ENCODE measurements at places on chromosomes 13 and 19.

DNA sequence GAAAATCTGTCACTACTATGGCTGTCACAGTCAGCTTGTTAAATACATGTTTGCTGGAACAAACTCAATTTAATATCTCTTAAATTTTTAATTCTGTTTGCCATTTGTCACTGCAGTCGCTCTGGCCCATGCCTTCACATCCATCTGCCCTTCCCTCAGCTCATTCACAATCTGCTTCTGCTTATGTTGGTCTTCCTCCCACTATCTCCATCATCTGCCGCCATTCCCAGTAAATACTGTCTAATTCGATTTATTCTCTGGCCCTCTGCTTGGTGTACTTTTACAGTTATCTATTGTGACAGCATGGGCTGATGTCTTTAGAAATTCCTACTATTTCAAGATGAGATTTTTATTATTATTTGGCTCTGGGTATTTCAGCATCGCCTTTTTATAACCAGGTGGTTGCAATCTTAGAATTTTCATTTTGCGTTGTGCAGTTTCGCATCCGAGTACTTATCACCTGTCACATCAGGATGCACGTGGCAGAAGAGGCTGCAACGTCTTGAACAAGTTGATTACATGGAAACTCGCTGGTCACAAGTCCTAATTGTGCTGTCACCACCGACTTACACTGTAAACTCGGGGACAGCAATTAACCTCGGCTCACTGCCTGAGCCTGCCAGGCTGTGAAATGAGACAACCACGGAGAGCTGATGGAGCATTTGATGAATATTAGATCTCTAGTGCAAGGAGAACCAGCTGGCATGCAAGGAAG is 158.4 kb downstream of the MYO16 start:
- no peak for DNase-seq

GRCh38 chr19:47510516-47511127 is 4.2 kb downstream of the NAPA start:
- no peak for DNase-seq

GRCh38 chr13:105774739-105775460 is 760.6 kb downstream of the EFNB2 start:
- DNase-seq = no peak

DNA sequence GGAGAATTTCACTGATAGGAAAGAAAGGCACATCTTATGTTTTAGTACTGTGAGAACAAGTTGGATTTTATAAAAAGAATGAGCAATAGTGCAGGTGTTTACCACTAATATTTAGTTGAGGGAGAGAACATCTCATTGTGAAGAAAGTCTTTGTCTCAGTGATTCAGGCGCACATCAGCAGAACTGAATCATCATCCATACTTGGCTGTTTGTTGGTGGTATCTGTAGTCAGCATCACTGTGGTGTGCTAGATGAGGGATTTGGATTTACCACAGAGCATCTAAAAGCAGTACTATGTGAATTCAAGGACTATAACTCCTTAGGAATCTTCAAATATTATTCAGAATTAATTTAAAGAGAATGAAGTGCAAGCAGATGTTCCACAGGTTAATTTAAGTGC is 1380.5 kb upstream of the ATXN8OS start:
- DNase-seq = no peak

DNA sequence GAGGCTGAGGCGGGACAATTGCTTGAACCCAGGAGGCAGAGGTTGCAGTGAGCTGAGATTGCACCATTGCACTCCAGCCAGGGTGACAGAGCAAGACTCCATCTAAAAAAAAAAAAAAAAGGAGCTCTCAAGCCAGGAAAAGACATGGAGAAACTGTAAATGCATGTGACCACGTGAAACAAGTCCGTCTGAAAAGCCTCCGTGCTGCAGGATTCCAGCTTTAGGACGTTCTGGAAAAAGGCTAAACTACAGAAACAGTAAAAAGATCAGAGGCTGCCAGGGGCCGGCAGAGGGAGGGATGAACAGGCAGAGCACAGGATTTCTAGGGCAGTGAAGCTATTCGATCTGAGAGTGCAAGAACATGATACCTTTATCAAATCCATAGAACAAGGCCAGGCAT is 40.7 kb upstream of the NDUFS7 start:
- no peak for DNase-seq

DNA sequence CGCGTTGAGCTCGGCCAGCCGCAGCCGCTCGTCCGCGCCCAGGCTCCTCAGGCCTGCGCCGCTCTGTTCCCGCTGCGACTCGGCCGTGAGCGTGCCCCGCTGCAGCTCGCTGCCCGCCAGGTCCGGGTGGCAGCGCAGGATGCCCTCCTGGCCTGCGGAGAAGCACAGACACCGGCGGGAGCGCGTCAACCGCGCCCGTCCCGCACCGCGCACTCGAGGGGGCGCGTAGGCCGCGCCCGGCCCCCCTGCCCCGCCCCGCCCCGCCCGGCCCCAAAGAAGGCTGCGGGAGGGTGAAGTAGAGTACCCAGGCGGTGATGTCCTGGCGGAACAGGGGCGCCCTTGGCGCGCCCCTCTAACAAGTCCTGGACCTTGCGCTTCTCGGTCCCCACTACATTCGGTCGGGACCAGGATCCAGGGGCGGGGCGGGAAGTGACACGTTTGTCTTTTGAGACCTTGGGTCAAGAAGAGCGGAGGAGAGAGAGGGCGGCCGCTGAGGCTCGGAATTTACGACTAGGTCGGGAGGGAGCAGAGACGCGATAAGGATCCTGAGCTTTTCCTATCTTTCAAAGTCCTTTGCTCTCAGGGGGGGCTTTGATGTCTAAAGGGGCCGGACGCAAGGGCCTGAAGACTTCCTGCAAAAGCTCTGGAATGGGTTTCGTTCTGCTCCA is 9.3 kb upstream of the CDX2 start:
- DNase-seq = no peak

Measured in GM12864 (cell line).